ENCODE measurements at places on chromosomes 7 and 10. TPM values are rescaled to one million over a fixed set of nuclear protein-coding genes. Genes with fewer than 3 reads are reported as not detected.
A peak's percentile ranks its signal among the peaks of the same experiment; 100 is the strongest.

Gene PPA1
- 151 TPM for total RNA-seq

Gene CDHR3
- 0.78 TPM for total RNA-seq

Gene LRRC17
- total RNA-seq = 0.94 TPM

Gene ZNF853
- total RNA-seq = 6.6 TPM

Gene TMEM72
- total RNA-seq = 0.27 TPM

Gene ABHD11
- 32.0 TPM for total RNA-seq

GRCh38 chr7:25261545-25262140, 33.4 kb upstream of the NPVF start:
- H3K4me3 ChIP-seq = no peak overlapping the region
- no peak overlapping the region for H3K27ac ChIP-seq
- no peak for DNase-seq
- no peaks in the 10 kb centered on the region for H3K36me3 ChIP-seq

DNA sequence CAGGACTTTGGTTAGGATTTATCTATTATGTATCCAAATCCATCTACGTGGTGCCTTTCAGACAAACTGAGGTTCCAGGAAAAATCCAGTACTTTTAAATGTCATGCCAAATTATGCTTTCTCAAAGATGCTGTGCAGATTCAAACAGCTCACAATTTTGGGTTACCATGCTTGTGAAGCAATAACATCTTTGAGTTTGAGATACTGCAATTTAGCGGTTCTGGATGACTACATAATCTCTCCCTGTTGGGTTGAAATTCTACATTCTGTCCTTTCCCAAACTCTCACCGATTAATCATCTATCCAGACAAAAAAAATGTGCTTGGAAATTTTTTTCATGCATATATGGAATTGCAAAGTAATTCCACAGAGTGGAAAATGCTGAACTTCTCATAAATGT, 3.5 kb downstream of the RHOBTB1 start:
- DNase-seq = no peak
- peaks cover 13% of the 10 kb centered on the region for H3K4me1 ChIP-seq
- H3K4me3 ChIP-seq = no peak overlapping the region
- H3K27me3 ChIP-seq = no peaks in the 10 kb centered on the region
- no peak overlapping the region for H3K27ac ChIP-seq
- H3K36me3 ChIP-seq = peaks cover 7% of the 10 kb centered on the region

GRCh38 chr7:102284891-102285539, 1.7 kb upstream of the SH2B2 start:
- peak overlapping the region; percentile 96 for H3K27ac ChIP-seq
- peak; percentile 73 for DNase-seq
- H3K4me3 ChIP-seq = peak overlapping the region; percentile 82
- H3K4me1 ChIP-seq = peaks cover 16% of the 10 kb centered on the region
- H3K36me3 ChIP-seq = no peaks in the 10 kb centered on the region

DNA sequence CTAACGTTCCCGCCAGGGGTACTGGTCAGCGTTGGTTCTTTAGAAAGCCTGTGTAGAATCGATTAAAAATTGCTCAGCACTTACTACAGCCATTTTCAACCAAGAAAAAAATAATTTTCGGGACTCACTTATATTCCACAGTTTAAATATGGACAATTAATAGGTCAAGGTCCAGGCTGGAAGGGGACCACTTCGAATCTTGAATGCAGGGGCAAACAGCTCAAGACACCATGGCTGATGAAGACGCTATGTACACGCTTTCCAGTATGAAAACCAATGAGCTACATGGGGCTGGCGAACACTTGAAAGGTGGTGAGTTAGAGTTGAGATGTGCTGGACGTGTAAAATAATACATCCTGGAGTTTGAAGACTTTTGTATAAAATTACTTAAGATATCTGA, 87.2 kb downstream of the PRKCQ start:
- H3K4me3 ChIP-seq = no peak overlapping the region
- H3K27ac ChIP-seq = no peak overlapping the region

DNA sequence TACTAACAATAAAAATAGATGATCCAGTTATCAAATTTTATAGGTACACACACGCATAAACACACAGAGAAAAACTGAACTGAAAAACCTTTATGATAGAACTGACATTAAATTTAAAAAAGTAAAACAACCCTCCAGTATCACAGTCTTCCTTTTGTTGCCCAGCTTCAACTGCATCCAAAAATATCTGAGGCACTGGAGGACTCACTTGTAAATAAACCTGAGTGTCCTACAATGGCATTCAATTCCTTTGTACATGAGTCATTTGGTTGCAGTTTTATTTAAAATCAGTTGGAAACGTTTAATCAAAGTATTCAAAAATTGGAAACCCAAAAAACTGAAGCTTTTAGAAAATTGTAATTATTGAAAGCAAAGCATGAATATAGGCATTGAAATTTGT, 265.2 kb upstream of the CSTF2T start:
- no peaks in the 10 kb centered on the region for H3K27me3 ChIP-seq
- H3K4me1 ChIP-seq = peaks cover 8% of the 10 kb centered on the region
- DNase-seq = no peak
- no peak overlapping the region for H3K4me3 ChIP-seq
- no peaks in the 10 kb centered on the region for H3K36me3 ChIP-seq

DNA sequence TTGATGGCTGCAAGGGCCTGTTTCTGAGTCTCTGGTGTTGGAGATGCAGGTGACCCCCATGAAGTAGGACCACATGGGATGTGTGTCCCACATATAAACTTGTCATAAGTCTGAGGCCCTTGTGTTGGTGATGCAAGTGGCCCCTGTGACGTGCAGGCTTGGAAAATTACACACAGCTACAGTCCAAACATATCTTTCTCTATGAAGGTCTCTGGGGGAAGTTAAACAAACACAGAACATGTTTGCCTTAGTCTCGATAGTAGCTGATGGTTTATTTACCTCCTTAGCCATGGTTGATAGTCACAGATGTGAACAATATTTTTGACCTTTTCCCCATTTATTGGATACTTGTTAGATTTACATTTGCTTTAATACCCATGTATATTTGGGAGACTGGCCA, 64.7 kb downstream of the ADCY1 start:
- no peaks in the 10 kb centered on the region for H3K36me3 ChIP-seq
- H3K27ac ChIP-seq = no peak overlapping the region

DNA sequence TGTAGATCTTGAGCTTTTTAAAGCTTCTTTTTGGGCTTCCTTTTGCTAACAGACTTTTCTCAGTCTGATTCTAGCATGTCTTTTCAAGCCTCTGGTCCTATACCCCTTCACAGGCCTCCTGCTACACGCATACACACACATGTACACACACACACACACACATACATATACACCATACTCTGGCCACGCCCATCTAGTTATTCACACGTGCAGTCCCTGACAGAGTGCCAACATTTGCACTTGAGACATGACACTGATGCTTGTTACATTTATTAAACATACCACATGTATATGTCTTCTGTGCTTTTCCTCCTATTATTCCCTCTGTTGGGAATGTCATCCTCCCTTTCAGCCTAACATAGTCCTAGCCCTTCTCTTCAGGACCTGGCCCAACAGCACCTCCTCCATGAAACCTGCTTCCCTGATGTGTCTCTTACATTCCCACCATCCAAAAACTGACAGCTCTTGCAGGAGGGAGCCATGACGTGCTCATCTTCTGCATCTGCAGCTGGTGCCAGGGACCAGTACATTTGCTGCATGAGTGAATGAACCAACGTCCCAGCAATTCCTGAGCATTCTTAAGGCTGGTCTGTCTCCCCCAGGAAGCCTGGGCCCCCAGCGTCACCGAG, 222.1 kb downstream of the ARHGAP12 start:
- H3K4me3 ChIP-seq = peak overlapping the region; percentile 31
- H3K27ac ChIP-seq = peak overlapping the region; percentile 94
- DNase-seq = no peak
- peaks cover 72% of the 10 kb centered on the region for H3K4me1 ChIP-seq
- H3K27me3 ChIP-seq = no peaks in the 10 kb centered on the region

DNA sequence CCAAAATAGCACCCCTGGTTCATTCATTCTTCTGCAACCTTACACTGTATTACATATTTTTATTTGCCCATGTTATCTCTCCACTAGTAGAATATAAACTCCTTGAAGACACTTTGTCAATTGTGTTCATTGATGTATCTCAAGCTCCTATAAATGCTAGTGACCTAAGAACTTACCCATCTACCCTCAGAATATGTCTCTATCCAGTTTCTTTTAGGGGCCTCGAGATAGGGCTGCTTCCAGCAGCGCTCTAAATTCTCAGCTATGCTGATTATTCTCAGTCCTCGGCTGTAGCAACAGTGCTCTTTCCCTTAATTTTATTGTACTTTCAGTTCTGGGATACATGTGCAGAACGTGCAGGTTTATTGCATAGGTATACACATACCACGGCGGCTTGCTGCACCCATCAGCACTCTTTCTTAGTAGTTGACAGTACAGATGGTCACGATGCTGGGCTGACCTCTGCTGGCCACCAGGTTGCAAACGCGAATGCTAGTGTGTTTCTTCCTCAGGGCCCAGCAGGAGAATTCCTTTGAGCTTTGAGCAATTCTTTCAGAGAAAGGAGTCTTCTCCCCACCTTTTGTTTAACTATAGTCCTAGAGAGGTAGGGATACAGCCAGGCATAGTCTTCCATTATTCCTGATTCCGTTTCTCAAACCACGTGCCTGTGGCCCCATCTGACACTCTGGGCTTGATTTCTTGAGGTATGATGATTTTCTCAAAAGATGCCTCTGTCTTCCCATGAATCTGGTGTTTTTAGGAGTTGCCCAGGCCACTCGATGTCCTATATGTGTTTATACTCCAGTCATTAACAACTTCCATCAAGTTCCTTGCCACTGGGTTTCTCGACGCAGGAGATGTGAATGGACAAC, 49.1 kb upstream of the CDC14C start:
- DNase-seq = peak; percentile 42
- no peak overlapping the region for H3K4me3 ChIP-seq
- H3K27ac ChIP-seq = no peak overlapping the region
- H3K4me1 ChIP-seq = no peaks in the 10 kb centered on the region

- H3K27me3 ChIP-seq = no peaks in the 10 kb centered on the region
- H3K4me1 ChIP-seq = no peaks in the 10 kb centered on the region
- DNase-seq = no peak
- no peaks in the 10 kb centered on the region for H3K36me3 ChIP-seq
- no peak overlapping the region for H3K4me3 ChIP-seq
Observed at GRCh38 chr7:12794722-12795302, 107.4 kb downstream of the ARL4A start.

- DNase-seq = no peak
- no peaks in the 10 kb centered on the region for H3K36me3 ChIP-seq
- H3K4me3 ChIP-seq = peak overlapping the region; percentile 77
- H3K27me3 ChIP-seq = no peaks in the 10 kb centered on the region
- H3K4me1 ChIP-seq = peaks cover 27% of the 10 kb centered on the region
- peak overlapping the region; percentile 2 for H3K27ac ChIP-seq
Observed at GRCh38 chr10:97685395-97685958, 1.6 kb downstream of the AVPI1 start.

GRCh38 chr7:92840316-92840715, 3.9 kb upstream of the CDK6 start:
- no peak for DNase-seq
- no peaks in the 10 kb centered on the region for H3K27me3 ChIP-seq
- no peak overlapping the region for H3K27ac ChIP-seq

GRCh38 chr10:110208614-110209453, 1.4 kb downstream of the MXI1 start:
- H3K4me3 ChIP-seq = peak overlapping the region; percentile 84
- peaks cover 31% of the 10 kb centered on the region for H3K4me1 ChIP-seq
- peak; percentile 52 for DNase-seq

- no peaks in the 10 kb centered on the region for H3K36me3 ChIP-seq
- no peak overlapping the region for H3K4me3 ChIP-seq
- no peaks in the 10 kb centered on the region for H3K4me1 ChIP-seq
- H3K27me3 ChIP-seq = no peaks in the 10 kb centered on the region
- no peak overlapping the region for H3K27ac ChIP-seq
Observed at GRCh38 chr7:157520249-157520648, 183.4 kb downstream of the DNAJB6 start.

- no peak for DNase-seq
- H3K4me1 ChIP-seq = peaks cover 60% of the 10 kb centered on the region
- H3K27me3 ChIP-seq = no peaks in the 10 kb centered on the region
Observed at GRCh38 chr7:132379292-132379691, 197.0 kb downstream of the PLXNA4 start.

- DNase-seq = no peak
- H3K4me1 ChIP-seq = peaks cover 34% of the 10 kb centered on the region
- H3K27ac ChIP-seq = peak overlapping the region; percentile 57
- H3K4me3 ChIP-seq = peak overlapping the region; percentile 89
- no peaks in the 10 kb centered on the region for H3K27me3 ChIP-seq
- H3K36me3 ChIP-seq = no peaks in the 10 kb centered on the region
Observed at GRCh38 chr7:2559283-2559950, 638 bp downstream of the IQCE start.

Data from heart left ventricle (tissue), 16 donors.